ENCODE measurements at places on chromosomes 3 and 15.

- peak; percentile 18 for DNase-seq
Observed at GRCh38 chr15:66774001-66774814, 72.2 kb downstream of the SMAD6 start.

DNA sequence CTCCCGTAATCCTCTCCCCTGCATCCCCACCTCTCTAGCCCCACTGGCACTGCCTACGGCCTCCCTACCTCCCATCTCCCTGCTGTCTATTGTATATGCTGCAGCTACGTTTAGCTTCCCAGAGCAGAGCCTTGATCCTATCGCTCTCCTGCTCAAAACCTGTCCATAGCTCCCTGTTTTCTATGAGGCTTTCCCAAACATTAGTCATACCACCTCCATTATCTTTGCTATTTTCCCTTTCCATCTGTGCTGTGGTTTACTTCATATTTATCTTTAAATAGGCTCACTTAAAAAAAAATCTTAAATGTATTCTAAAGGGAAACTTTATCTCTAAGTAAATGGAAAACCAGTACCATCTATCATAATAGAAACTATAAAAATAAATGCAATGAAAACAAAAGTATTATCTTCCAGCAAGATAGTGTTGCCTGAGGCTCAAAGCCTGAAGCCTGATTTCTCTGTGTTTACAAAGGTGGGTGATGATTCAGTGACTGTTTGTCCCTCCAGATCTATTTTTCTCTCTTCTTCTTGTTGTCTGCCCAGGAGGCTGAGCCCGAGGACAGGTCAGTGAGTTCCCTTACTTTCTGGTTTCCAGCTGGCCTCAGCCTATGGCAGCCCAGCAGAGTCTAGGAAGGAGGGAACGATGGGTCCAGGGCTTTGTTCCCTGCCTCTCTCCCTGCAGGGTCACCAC is 397.1 kb upstream of the CFAP20DC start:
- no peak for DNase-seq

DNA sequence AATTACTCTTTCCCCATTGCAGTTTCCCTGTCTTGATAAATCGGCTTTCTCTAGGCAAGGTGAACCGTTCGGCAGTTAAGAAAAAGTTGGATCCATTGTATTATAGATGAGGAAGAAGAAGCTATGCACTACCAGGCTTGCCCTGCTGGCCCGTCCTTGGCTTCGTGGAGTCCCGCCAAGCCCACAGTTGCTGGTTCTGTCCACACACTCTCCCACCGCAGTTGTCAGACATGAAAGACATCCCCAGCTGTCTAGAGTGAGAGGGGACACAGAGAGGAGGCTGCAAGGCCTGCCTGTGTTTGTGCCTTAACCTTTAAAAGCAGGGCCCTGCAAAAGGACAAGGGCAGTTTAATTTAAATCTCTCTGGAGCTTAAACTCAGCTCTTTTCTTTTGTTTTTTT is 47.2 kb upstream of the PLCL2 start:
- DNase-seq: no peak

DNA sequence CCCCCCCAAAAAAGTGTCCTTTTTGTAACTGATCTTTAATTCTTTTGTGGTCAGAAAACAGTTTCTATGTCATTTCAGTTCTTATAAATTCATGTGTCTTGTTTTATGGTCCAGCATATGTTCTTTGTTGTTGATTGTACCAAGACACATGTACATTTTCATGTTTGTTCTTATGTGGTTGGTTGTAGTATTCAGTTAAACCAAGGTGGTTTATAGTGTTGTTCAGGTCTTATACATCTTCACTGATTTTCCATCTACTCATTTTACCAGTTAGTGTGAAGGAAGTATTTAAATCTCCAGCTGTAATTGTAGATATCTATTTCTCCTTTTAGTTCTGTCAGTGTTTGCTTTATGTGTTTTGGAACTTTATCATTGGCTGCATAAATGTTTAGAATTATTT is 24.0 kb downstream of the MEF2A start:
- DNase-seq: no peak

DNA sequence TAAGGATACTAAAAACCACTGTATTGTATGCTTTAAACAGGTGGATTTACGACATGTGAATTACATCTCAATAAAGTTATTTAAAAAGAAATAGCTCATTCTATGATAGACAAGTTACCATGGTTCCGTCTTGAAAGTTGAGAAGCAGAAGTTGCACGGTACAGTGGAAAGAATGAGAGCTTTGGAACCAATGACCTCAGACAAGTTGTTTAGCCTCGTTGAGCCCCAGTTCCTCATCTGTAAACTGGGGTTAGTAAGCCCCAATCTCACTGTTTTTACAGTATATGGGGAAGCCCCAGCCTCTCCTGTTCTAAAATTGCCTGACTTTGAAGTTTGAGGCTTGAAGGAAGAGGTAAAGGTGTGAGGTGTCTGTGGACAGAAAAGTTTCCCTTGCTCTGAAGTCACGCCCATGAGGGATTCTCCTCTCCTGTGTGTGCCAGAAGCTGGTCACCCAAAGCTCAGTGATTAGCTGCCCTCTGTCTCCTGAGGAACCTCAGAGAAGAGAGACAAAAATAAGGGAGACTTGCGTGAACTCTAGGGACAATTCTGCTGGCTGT is 10.0 kb downstream of the CRYGS start:
- DNase-seq: no peak

DNA sequence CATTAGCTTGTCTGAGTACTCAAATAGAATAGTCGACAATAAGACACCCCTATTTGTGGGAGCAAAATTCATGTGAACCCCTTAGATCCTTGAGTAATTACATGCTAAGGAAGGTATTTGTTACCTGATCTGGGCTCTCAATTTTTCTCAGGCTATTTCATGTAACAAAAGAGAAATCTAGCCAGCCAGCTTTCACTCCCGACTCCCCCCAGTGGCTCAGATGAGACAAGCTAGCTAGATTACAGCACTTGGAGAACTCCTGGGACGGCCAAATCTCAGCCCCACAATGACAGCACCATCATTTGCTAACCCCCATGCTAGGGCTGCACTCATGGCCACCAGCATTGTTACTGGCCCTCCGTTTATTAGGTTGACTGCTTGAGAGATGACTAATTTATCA is 41.3 kb downstream of the GLDN start:
- DNase-seq: no peak

Measured in stimulated activated CD4-positive, alpha-beta T cell treated with anti-CD3 and anti-CD28 coated beads, Interleukin-15, amount 100 ng/mL, for 1 hour (primary cell).